ENCODE measurements at places on chromosomes 6 and 20.

DNA sequence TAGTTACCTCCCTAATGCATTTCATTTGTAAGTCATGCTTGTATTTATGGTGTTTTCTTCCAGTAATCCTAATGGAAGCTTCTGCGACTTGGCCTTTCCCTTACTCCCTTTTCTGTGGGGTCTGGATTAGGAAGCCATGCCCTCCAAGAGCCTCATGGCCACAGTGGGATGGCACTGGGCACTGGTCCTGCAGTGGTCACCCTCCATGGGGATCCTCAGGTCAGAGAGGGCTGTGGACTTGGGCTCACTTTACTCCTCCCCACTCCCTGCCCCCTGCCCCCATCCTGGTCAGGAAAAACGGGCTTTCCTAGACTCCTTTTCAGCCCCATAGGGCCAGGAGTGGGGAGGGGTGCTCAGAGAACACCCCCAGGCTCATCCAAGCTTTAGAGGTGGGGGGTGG, 49.9 kb downstream of the EBF4 start:
- DNase-seq = no peak

- no peak for DNase-seq
Observed at GRCh38 chr20:32470025-32470861, 112.1 kb downstream of the ASXL1 start.

DNA sequence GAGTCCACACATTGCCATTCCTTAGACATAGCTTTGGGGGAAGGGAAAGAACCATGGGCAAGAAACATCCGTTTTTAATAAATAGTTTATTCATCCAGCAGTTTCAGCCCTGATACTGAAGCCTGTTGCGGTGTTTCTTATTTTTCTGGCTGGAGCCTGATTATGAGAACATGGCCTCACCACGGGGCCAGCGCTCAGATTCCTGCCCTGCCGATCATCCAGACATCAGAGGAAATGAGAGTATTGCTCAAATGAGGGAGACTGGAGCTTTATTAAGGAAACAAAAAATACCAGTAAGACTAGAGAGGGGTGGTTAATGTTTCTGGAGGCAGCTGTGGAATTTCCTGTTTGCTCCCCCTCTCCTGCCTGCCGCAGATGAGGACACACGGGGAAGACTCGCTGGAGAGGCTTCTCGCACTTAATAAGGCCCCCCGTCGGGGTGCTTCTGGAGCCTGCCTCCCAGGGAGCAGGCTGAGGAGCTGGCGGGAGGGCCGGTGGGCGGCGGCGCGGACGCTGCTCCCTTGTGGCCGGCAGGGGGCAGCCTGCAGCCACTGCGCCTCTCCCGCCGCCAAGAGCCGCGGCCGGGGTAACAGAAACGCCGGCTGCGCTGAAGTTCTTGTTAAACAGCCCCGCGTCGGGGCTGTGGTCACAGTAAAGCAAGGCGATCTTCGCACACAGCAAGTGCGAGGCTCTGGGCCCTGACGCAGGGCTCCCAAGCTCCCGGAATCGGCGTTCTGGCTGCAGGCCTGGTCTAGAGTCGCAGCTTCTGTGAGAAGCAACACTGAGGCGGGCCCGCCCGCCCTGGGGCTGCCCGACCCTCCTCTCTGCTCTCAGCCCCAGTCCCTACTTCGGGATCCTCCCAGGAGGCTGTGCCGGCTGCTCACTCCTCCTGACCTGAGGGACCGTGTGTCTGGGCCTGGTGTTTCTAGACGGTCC, 17.5 kb downstream of the LEMD2 start:
- DNase-seq = peak; percentile 89

DNA sequence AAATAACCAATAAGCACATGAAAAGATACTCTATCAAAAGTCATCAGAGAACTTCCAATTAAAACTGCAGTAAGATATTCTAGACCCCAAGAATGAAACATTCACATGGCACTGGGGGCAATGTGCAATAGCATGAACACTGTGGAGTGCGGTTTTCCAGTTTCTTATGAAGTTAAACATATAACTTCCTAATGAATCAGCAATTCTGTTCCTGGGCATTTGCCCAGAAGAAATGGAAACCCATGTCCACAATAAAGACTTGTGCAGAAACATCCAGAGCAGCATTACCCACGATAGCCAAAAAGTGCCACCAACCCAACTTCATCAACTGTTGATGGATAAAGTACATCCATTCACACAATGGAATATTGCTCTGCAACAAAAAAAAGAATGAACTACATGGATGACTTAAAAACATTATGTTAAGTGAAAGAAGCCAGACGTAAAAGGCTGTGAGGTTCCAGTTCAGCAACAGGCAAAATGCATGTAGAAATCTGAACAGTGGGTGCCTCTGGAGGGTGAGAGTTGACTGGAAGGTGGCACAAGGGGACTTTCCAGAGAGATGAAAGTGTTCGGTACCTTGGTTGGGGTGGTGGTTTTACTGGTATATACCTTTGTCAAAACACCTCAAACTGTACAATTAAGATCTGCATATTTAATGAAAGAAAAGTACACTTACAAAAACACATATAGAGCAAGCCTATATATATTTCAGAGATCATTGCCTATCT, 207.2 kb upstream of the ECI2 start:
- DNase-seq = no peak

GRCh38 chr20:44650771-44651433, 597 bp downstream of the ADA start:
- peak; percentile 38 for DNase-seq
